ENCODE measurements at places on chromosomes 4 and X.

DNA sequence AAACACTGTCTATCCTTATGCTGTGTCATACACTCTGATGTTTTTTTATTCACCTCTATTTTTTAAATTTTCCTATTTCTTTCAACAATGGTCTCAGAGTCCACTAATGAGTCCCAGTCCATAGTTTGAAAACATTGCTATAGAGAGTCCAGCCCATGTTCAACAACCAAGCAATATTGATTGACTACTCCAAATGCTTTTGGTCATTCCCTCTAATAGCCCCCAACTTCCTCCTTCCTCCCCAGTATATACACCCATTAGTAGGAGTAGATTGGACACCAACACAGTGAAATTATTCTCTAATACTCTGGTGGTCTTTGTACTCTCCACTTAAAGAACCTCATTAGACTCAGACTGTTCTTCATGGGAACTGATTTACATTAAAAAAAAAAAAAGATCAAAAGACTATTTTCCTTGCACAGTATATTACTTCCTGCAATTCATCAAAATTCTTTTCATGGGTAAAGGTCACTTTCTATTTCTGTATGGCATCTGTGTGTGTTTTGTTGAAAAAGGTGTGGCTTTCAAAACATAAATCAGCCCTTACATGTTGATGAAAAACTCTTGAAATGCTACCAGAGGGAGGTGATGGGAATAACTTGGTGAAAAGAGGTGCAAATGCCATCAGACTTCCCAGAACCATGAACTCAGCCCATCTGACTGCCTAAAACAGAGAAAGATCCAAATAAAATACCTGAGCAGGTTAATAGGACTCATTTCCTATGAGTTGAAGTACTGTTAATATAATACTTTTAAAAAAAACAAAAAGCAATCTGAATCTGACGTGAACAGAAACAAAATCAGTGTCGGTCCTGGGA, 250.3 kb upstream of the KLF3 start:
- DNase-seq: no peak

DNA sequence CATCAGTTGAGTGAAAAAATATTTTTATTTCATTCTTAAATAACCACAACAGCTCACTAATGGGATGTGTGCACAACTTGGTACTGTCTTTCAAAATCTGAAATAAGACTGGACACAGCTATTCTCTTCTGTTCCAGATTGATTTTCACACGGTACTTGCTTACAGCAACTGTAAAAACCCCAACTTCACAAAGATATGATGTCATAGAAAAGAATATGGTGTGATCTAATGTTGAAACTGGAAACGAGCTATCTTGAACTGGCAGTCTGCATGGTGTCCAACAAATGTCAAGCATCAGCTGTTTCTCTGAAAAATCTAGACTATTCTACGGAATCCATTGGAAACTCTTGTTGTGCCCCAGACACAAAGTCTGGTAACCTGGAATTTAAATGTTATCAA, 14.7 kb downstream of the HELQ start:
- no peak for DNase-seq

DNA sequence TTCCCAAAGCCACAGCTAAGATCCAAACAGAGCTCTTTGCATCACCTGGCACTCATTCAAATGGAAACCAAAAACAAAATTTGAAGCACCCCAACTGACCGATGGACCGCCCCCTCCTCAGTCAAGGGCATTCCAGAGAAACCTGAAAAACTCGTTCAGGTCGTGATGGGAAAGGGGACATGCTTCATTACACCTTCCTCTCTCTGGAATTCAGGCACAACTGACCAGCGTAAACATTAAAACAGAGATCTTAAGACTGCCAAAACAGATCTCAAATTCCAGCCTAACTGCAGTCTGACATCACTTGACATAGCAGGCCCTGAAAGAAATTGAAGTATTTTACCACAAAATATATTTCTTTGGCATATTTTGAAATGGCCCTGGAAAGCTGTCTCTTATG, 28.5 kb downstream of the PTTG2 start:
- no peak for DNase-seq

DNA sequence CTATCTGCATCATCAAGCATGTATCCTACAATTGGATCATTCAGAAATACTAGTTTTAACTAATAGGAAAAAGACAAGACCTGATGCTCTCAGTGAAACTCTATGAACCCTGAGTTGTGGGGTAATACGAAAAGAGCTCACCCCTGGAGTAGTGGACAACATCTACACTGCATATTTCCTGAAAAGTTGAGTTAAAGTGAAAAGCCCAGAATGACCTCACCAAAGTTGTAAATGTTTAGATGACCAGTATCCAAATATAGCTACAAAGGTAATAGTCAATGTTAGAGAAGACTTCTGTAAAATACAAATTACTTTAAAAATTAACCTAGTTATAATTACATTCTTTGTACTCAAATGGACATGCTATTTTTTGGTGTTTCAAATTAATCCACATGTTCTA, 52.8 kb upstream of the SRPX start:
- DNase-seq: no peak

- DNase-seq: no peak
Observed at GRCh38 chr4:18803781-18804180, 782.2 kb upstream of the LCORL start.

DNA sequence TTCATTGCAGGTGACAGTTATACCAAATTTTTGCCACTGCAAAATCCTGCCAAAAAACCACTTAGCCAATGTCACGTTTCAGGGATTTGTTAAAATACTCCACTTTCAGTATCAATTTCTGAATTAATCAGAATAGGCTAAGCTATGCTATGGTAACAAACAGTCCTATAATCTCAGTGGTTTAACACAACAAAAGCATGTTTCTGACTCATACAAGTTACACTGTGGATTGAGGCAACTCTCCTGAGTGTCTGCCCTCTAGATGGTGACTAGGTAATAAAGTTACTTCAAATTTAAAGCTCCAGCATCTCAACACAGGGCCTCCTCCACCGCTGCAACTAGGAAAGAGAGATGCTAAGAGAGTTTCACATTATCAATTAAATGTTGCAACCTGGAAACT, 23.0 kb upstream of the RADX start:
- no peak for DNase-seq

GRCh38 chr4:687048-687970, 1.6 kb downstream of the SLC49A3 start:
- DNase-seq: no peak

DNA sequence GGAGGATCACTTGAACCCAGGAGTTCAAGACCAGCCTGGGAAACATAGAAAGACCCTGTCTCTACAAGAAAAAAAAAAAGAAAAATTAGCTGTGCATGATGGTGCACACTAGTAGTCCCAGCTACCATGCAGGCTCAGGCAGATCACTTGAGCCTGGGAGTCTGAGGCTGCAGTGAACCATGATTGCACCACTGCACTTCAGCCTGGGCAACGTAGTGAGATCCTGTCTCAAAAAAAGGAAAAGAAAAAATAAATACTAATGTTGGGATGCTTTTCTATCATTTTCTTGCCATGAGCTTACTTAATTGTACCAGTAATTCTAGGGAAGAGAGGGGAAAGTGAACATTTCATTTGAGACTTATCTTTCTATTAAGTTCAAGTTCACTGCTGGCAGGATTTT, 19.8 kb downstream of the DCUN1D4 start:
- no peak for DNase-seq

GRCh38 chr4:138078253-138078652, 163.9 kb downstream of the SLC7A11 start:
- no peak for DNase-seq

GRCh38 chrX:55057675-55058249, 17.1 kb upstream of the PAGE2B start:
- peak; percentile 72 for DNase-seq

DNA sequence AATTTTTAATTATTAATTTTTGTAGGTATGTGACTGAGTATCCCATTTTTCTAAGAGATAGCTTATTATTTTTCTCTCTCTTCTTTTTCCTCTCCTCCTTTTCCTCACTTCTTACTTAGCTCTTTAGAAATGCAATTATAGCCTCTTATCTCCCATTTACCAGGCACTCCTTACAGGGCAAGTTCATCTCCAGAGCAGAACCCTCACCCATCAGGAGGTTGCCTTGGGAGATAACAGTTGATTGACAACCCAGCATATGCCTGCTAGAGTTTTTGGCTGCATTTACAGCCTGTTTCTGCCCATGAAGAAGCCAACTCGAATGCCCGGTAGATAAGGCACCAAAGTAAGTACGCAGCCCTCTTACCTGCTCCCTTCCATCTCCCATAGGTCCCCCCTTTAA, 572.9 kb upstream of the ZFP42 start:
- DNase-seq: no peak

DNA sequence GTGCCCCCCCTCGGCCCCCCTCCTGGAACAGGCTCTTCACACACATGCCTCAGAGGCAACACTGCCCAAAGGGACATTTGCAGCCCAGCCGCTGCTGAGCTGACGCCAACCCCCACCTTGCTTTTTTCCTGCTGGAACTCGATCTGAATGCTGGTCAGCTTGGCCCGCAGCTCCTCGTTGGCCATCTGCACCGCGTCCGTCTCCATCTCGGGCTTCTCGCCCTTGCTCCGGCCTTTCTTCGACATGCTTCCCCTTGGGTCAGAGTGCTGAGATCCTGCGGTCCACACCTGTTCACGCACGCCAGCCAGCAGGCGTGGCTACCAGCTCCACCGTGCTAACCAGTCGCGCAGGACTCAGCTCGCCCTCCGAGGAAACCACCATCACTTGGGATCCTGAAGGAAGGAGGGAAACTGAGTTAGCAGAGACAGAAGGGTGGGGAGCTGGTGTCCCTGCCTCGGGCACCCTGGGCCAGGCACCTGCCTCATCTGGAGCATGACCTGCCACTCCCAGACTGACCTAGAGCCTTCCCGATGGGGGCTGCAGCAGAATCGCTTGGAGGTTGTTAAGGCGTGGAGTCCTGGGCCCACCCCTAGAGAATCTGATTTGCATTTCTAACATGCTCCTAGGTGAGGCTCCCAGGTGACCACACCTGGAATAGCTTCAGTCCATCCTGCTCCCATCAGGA, 87.6 kb downstream of the JAKMIP1 start:
- no peak for DNase-seq

DNA sequence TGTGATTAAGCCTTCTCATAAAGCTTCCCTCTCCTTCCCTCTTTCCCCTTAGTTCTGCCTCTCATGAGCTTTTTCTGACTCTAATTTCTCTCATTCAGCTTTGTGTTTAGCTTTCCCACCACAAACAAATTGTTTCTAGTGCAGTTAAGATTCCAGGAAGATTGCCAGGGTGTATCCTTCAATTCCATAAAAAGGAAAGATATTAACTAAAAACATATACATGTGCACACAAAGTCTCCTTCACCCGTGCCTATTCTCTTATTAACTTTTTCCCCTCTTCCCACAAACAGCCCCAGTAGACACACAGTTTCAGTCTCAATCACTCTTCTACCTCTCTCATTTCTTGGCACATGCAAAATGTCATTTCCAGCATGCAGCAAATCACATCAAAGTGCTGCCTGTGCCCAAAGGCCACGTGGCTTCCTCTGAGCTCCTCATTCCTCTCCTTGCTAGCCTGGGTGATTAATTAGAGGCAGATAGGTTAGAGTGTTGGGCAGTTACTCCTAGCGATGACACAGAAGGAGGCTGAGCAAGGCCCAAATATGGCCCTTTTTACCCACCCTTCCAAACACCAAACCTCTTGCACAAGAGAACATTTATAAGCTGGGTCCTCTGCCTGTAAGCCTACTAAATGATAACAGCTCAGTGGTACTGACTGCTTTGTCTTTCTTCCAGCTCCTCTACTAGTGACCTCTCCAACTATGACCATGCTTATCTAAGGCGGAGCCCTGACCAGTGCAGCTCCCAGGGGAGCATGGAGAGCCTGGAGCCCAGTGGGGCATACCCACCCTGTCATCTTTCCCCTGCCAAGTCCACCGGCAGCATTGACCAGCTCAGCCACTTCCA, 159.6 kb downstream of the SOWAHB start:
- DNase-seq: no peak

DNA sequence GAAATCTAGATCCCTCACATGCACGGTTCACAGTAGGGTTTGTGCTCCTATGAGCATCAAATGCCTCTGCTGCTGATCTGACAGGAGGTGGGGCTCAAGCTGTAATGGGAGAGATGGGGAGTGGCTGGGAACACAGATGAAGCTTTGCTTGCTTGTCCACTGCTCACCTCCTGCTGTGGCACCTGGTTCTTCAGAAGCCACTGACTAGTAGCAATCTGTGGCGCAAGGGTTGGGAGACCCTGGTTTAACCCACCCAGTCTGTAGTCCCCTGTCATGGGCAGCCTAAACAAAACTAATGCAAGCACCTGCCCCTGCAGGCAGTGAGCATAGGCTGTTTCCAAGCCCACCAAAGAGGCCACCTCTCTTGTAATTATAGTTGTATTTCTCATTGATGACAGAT, 116.6 kb downstream of the SHOX start:
- DNase-seq: no peak

DNA sequence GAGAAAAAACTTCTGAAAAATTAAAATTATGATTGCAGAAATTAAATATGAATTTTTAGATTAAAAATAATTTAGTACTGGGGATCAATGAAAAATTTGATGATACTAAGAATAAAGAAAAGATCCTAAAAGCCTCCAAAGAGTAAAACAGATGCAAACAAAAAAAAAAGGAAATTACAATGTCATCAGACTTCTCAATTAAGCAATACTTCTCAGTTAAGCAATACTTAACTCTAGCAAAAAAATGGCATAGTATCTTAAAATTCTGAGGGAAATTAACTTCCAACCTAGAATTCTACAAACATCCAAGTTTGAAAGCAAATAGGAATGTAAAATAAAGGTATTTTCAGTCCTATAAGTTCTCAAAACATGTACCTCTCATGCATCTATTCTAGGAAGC, 141.2 kb upstream of the INTU start:
- no peak for DNase-seq

DNA sequence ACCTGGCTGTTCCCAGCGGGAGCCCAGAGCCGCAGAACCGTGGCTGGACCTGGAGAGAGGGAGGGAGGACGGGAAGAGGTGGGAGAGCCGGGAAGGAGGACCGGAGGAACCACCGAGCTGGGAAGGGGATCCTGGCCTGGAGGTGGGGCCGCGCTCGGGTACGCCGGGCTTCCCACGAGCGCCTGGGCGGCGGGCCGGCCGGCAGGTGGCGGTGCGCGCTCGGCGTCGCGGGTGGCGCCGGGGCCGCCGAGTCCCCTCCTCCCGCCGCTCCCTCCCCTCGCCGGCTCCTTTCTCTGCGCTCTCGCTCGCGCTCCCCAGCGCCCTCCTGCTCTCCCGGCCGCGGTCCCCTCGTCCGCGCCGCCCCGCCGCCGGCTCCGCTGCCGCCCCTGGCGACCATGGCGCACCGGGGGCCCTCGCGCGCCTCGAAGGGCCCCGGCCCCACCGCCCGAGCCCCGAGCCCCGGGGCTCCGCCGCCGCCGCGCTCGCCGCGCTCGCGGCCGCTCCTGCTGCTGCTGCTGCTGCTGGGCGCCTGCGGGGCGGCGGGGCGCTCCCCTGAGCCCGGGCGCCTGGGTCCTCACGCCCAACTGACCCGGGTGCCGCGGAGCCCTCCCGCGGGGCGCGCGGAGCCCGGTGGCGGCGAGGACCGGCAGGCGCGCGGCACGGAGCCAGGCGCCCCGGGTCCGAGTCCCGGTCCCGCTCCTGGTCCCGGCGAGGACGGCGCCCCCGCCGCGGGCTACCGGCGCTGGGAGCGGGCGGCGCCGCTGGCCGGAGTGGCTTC, at the start of gene SORCS2:
Gene SORCS2 (plus strand): TSS at position 287 of the 778 bp plus-strand sequence.
- DNase-seq: peak; percentile 85

- no peak for DNase-seq
Observed at GRCh38 chr4:118587116-118587831, 97.9 kb upstream of the METTL14 start.

- DNase-seq: no peak
Observed at GRCh38 chr4:39908284-39908683, 69.4 kb downstream of the PDS5A start.
